ENCODE measurements at places on chromosomes 5 and 9. TPM values are rescaled to one million over a fixed set of nuclear protein-coding genes. Genes with fewer than 3 reads are reported as not detected.

SH3TC2 gene
- 13.1 TPM for total RNA-seq

DMGDH gene
- total RNA-seq = 1.3 TPM

GRCh38 chr5:142316051-142316450, 8.8 kb downstream of the SPRY4 start:
- peaks cover 16% of the 10 kb centered on the region for H3K36me3 ChIP-seq
- H3K4me1 ChIP-seq = peaks cover 86% of the 10 kb centered on the region
- no peaks in the 10 kb centered on the region for H3K27me3 ChIP-seq
- DNase-seq = no peak
- peak overlapping the region; percentile 0 for H3K4me3 ChIP-seq
- peak overlapping the region; percentile 38 for H3K27ac ChIP-seq

GRCh38 chr5:138544181-138545134, 1.4 kb upstream of the ETF1 start:
- no peaks in the 10 kb centered on the region for H3K27me3 ChIP-seq
- peak overlapping the region; percentile 98 for H3K4me3 ChIP-seq
- DNase-seq = no peak

- DNase-seq = no peak
- H3K27ac ChIP-seq = no peak overlapping the region
- H3K4me3 ChIP-seq = no peak overlapping the region
- no peaks in the 10 kb centered on the region for H3K36me3 ChIP-seq
Measured at GRCh38 chr9:81499021-81499454, 190.3 kb downstream of the TLE1 start.

PCDHGB6 gene
- 7.1 TPM for total RNA-seq

DNA sequence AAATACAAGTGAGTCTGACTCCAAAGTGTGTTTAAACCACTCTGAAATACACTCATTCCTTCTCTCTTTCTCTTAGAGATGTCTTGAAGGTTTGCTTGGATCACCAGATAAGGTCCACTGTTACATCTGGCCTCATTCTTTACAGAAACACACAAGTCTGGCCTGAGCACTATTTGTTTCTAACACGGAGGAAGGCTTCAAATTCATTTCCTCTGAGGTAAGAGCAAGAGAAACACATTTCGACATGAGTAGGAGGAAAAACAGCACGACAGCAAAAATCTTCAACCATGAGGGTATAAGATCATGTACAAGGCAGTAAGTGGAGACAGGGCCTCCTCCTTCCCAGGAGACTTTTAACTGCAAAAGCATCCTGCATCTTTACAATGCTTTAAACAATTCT, 8.0 kb downstream of the SIL1 start:
- DNase-seq = no peak
- H3K27me3 ChIP-seq = no peaks in the 10 kb centered on the region
- no peak overlapping the region for H3K4me3 ChIP-seq
- H3K36me3 ChIP-seq = no peaks in the 10 kb centered on the region

GRIN1 gene
- not detected for total RNA-seq

GRCh38 chr9:8733131-8733954, 933.8 kb upstream of the DMAC1 start:
- H3K27ac ChIP-seq = no peak overlapping the region
- H3K4me1 ChIP-seq = peaks cover 6% of the 10 kb centered on the region
- H3K4me3 ChIP-seq = no peak overlapping the region

DNA sequence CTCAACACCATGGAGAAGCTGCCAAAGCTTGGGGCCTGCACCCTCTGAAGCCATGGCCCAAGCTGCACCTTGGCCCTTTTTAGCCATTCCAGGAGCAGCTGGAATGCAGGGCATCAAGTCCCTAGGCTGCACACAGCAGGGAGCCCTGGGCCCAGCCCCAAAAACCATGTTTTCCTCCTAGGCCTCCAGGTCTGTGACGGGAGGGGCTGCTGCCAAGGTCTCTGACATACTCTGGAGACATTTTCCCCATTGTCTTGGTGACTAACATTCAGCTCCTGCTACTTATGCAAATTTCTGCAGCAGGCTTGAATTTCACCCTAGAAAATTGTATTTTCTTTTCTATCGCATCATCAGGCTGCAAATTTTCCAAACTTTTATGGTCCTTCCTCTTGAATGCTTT, 64.6 kb downstream of the ELOVL7 start:
- H3K36me3 ChIP-seq = no peaks in the 10 kb centered on the region
- DNase-seq = no peak
- H3K4me3 ChIP-seq = no peak overlapping the region
- no peak overlapping the region for H3K27ac ChIP-seq
- no peaks in the 10 kb centered on the region for H3K27me3 ChIP-seq
- no peaks in the 10 kb centered on the region for H3K4me1 ChIP-seq

- no peaks in the 10 kb centered on the region for H3K27me3 ChIP-seq
- H3K4me1 ChIP-seq = peaks cover 8% of the 10 kb centered on the region
- no peak for DNase-seq
- H3K36me3 ChIP-seq = no peaks in the 10 kb centered on the region
- H3K27ac ChIP-seq = no peak overlapping the region
Measured at GRCh38 chr5:125258615-125259014, 512.2 kb upstream of the ZNF608 start.

DNA sequence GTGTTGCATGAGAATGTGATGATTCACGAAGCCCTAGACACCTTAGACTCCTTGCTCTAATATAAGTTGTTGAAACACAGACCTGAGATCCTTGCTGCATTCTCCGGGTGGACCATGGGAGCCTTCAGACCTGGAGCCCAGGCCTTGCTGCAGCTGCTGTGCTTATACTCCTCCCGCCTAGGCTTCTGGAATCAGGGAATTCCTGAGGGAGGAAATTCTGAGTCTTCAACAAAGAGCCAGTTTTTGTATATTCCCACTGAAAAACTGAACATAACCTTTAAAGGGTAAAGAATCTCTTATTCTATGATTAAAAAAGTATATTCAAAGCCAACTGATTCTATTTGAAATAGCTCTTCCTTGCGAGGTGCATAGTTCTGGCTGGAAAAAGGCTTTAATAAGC, 245.1 kb upstream of the ELAVL2 start:
- no peaks in the 10 kb centered on the region for H3K27me3 ChIP-seq
- no peaks in the 10 kb centered on the region for H3K36me3 ChIP-seq
- DNase-seq = no peak
- H3K27ac ChIP-seq = no peak overlapping the region
- no peak overlapping the region for H3K4me3 ChIP-seq

HNRNPAB gene
- total RNA-seq = 69.1 TPM

GRCh38 chr5:1943481-1943880, 60.8 kb upstream of the IRX4 start:
- no peak overlapping the region for H3K4me3 ChIP-seq
- H3K27me3 ChIP-seq = no peaks in the 10 kb centered on the region
- H3K27ac ChIP-seq = no peak overlapping the region
- no peaks in the 10 kb centered on the region for H3K36me3 ChIP-seq
- H3K4me1 ChIP-seq = peaks cover 24% of the 10 kb centered on the region

DNA sequence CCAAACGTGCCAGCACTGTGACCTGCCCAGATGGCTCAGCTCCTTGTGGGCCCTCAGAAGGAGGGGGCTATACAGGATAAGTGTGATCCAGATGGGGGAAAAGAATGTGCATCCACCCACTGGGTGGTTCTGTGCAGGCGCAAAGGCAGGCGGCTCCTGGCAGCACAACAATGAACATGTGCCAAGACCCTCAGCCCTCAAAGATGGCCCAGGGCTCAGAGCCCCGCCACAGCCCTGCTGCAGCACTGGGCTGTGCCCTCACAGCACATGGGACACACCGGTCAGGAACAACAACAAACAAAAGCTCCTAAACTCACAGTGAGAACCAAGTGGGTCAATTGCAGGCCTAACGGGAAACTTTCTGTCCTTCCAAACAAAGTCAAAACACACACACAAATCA, 4.7 kb downstream of the SEMA4D start:
- H3K27ac ChIP-seq = no peak overlapping the region
- H3K4me3 ChIP-seq = no peak overlapping the region
- no peak for DNase-seq
- H3K36me3 ChIP-seq = no peaks in the 10 kb centered on the region
- peaks cover 16% of the 10 kb centered on the region for H3K4me1 ChIP-seq

DNA sequence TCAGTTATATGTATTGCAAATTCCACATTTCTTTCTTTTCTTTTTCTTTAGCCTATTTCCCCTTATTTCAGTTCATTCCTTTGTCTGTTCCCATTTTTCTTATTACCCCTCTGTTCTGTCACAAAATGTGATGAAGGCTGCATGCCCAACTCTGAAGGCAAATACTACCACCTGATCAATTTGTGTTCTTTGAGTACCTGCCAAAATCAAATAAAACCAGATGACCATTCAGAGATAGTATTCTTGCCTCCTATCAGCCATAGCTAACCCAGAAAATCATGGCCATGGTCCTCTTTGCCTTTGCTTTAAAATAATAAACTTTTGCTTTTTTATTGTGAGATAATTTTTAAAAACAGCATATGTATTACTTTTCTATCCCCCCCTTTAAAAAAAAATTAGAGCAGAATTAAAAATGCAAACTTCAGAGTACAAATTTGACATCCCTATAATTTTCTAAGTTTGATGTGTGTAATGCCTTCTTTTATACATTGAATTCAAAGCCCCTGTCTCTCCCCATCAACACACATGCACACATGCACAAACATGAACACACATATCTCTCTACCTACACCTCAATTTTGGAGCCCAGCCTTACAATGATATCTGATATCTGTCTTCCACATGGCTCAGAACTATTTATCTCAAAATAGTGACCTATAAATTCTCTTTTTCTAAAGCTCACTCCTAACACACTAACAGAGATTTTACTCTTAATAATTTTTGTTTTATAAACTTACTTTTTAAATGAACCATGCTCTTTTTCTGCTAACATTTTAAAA, 3.5 kb downstream of the RFESD start:
- peaks cover 4% of the 10 kb centered on the region for H3K4me1 ChIP-seq
- no peak overlapping the region for H3K4me3 ChIP-seq
- H3K36me3 ChIP-seq = no peaks in the 10 kb centered on the region
- no peaks in the 10 kb centered on the region for H3K27me3 ChIP-seq
- no peak overlapping the region for H3K27ac ChIP-seq

GRCh38 chr5:160957312-160957861, 105.4 kb upstream of the ATP10B start:
- H3K27ac ChIP-seq = no peak overlapping the region
- no peaks in the 10 kb centered on the region for H3K27me3 ChIP-seq
- no peak for DNase-seq

DNA sequence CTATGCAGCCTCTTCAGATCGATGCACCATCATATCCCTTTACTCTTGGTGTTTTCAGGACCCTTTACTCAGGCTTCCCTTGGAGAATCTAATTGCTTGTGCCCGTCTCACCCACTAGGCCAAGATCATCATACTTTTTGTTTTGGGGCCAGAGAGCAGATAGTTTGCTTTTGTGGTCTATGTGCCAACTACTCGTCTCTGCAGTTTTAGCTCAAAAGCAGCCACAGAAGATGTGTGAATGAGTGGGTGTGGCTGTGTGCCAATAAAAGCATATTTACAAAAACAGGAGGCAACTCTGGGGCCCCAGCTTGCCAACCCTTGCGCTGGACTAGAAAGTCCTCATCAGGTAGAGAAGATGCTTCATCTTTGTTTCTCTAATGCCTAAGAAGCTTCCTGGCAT, 216.8 kb downstream of the SEMA5A start:
- no peaks in the 10 kb centered on the region for H3K36me3 ChIP-seq
- no peaks in the 10 kb centered on the region for H3K4me1 ChIP-seq
- H3K27me3 ChIP-seq = no peaks in the 10 kb centered on the region

TXNDC8 gene
- total RNA-seq = not detected

BRINP1 gene
- total RNA-seq = 0.78 TPM

- H3K27ac ChIP-seq = no peak overlapping the region
- no peak overlapping the region for H3K4me3 ChIP-seq
- no peak for DNase-seq
- H3K27me3 ChIP-seq = no peaks in the 10 kb centered on the region
Measured at GRCh38 chr9:127717766-127718165, 1.9 kb downstream of the TTC16 start.

Measured in right atrium auricular region (tissue), 2 donors.